Psoas muscle (tissue), 8 donors: ENCODE measurements at places on chromosomes 12 and 14.

GRCh38 chr14:71358209-71358931 is 451.1 kb downstream of the PCNX1 start:
- no peaks in the 10 kb centered on the region for H3K36me3 ChIP-seq
- no peak overlapping the region for H3K4me3 ChIP-seq
- H3K27ac ChIP-seq = no peak overlapping the region
- no peak for DNase-seq
- H3K4me1 ChIP-seq = peaks cover 7% of the 10 kb centered on the region

DNA sequence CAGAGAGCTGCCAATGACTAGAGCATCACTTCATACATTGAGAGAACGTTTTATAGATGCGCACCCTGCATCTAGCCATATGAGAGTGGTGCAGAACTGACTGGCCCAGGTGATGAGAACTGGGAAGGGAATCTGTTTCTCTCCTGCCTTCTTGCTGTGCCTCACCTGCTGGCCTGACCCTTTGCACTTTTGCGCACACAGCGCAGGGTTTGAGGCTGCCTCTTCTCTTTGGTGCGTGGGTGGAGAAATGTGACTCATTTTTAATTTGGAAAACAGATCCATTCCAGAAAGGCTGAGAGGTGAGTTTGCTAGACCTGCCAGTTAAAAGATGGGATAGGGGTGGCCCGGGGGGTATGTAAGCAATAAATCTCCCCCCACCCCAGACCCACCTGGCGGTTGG is 453 bp upstream of the ESRRB start:
- H3K4me1 ChIP-seq = no peaks in the 10 kb centered on the region
- DNase-seq = no peak
- no peak overlapping the region for H3K4me3 ChIP-seq
- H3K36me3 ChIP-seq = no peaks in the 10 kb centered on the region

GRCh38 chr14:51616256-51616655 is 35.5 kb upstream of the FRMD6 start:
- H3K4me1 ChIP-seq = no peaks in the 10 kb centered on the region
- no peak for DNase-seq

- no peaks in the 10 kb centered on the region for H3K4me1 ChIP-seq
- no peak for DNase-seq
- no peak overlapping the region for H3K27ac ChIP-seq
- H3K4me3 ChIP-seq = peak overlapping the region; percentile 56
- H3K36me3 ChIP-seq = no peaks in the 10 kb centered on the region
- H3K27me3 ChIP-seq = peaks cover 42% of the 10 kb centered on the region
Measured at GRCh38 chr14:28765831-28766468, 637 bp upstream of the FOXG1 start.

DNA sequence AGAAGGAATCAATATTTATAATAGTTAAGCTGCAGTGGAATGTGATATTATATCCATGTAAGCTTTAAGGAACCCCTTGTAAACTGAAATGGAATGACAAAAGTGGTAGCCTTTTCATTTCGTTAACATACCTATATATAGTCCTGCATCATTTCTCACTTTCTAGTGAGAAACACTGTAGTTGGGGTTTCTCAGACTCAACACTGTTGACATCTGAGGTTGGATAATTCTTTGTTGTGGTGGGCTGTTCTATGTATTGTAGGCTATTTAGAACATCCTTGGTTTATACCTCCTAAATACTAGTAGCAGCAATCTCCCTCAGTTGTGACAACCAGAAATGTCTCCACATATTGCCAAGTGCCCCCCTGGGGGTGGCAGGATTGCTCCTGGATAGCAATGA is 79.1 kb downstream of the RAD52 start:
- H3K4me1 ChIP-seq = peaks cover 9% of the 10 kb centered on the region
- no peaks in the 10 kb centered on the region for H3K27me3 ChIP-seq
- DNase-seq = no peak

DNA sequence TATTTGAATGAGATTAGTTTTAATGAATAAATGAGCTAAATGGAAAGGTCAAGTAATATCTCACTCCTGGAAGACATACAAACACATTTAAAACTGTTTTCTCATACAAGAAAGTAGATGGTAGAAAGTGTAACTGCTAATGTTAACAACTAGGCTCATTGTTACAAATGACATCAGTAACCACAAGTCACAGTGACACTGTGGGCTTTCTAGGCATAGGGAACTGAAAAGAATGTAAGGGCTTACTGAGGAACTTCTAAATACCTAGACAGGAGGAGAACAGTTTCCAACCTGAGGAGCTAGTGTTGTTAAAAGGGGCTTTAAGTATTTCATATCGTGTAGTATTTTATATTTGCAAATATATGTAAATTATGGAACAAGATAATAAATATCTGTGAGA is 17.5 kb upstream of the ERGIC2 start:
- H3K36me3 ChIP-seq = no peaks in the 10 kb centered on the region
- no peak overlapping the region for H3K27ac ChIP-seq
- no peaks in the 10 kb centered on the region for H3K4me1 ChIP-seq
- H3K4me3 ChIP-seq = no peak overlapping the region

- no peaks in the 10 kb centered on the region for H3K4me1 ChIP-seq
- H3K36me3 ChIP-seq = no peaks in the 10 kb centered on the region
- no peak overlapping the region for H3K4me3 ChIP-seq
- DNase-seq = no peak
- H3K27ac ChIP-seq = no peak overlapping the region
Measured at GRCh38 chr12:43213608-43214007, 338.4 kb downstream of the ADAMTS20 start.

GRCh38 chr12:2453076-2453760 is 341.6 kb upstream of the FKBP4 start:
- H3K36me3 ChIP-seq = no peaks in the 10 kb centered on the region
- H3K4me3 ChIP-seq = no peak overlapping the region
- no peak for DNase-seq
- no peaks in the 10 kb centered on the region for H3K27me3 ChIP-seq
- H3K4me1 ChIP-seq = no peaks in the 10 kb centered on the region

GRCh38 chr14:100914597-100915021 is 11.1 kb upstream of the RTL1 start:
- no peak overlapping the region for H3K4me3 ChIP-seq
- H3K36me3 ChIP-seq = no peaks in the 10 kb centered on the region
- H3K27me3 ChIP-seq = no peaks in the 10 kb centered on the region
- no peaks in the 10 kb centered on the region for H3K4me1 ChIP-seq
